Stimulated activated CD4-positive, alpha-beta T cell treated with anti-CD3 and anti-CD28 coated beads, Interleukin-1b, Interleukin-23, amount 100 ng/mL, for 4 hours (primary cell): ENCODE measurements at places on chromosomes 3 and 15.

DNA sequence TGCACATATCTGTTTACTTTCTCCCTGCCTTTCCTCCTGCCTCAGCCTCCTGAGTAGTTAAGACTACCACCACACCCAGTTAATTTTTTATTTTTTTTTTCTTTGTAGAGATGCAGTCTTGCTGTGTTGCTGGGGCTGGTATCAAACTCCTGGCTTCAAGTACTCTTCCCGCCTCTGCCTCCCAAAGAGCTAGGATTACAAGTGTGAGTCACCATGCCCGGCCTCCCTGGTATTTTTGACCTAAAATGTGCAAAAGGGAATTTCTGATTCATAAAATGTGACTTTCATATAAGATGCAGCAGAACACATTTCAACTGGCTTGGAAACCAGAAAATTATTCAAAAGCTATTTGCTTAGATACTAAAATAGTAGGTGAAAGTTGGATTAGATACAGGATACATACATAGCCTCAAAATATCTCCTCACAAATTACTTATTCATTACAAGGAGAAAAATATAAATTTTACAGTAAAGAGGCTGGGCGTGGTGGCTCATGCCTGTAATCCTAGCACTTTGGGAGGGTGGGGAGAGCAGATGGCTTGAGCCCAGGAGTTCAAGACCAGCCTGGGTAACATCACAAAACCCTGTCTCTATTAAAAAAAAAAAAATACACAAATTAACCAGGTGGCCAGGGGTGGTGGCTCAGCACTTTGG lies 32.0 kb downstream of the MAP4 start:
- no peak for DNase-seq

GRCh38 chr3:138082992-138083386 lies 32.4 kb downstream of the DZIP1L start:
- no peak for DNase-seq

DNA sequence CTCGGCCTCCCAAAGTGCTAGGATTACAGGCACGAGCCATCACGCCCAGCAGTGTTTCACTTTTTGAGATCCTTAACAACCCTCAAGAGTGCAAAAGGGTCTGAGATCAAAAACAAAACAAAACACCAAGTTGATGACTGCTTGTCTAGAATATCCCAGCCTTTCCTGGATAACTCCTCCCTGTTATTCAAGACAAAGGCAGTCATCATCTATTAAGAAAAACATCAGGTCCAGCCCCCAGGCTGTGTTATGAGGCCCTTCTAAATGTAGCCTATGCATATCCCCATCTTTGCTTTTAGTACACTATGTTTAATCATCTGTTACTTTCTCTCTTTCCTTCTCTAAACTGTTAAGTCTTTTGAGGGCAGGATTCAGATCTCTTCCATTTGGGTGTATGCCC lies 150.1 kb upstream of the FHIT start:
- no peak for DNase-seq

DNA sequence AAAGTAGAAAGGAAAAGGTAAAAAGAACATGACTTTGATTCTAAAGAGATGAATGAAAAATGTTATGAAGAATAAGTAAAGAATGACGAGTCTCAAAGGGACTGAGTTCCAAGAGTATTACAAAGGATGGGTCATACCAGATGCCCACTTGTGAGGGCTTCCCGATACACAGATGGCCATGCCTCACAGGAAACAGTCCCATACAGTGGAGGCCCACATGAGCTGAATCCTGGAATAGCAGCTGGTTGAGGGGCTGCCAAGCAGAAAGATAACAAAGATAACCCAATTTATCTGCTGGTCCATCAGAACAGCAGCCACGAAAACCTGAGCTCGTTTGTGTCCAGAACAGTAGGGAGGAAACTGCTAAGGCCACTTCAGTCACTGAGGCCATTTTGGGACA lies 3.7 kb downstream of the SSR3 start:
- DNase-seq = no peak

GRCh38 chr3:141051443-141052200 lies 475 bp downstream of the SPSB4 start:
- no peak for DNase-seq

DNA sequence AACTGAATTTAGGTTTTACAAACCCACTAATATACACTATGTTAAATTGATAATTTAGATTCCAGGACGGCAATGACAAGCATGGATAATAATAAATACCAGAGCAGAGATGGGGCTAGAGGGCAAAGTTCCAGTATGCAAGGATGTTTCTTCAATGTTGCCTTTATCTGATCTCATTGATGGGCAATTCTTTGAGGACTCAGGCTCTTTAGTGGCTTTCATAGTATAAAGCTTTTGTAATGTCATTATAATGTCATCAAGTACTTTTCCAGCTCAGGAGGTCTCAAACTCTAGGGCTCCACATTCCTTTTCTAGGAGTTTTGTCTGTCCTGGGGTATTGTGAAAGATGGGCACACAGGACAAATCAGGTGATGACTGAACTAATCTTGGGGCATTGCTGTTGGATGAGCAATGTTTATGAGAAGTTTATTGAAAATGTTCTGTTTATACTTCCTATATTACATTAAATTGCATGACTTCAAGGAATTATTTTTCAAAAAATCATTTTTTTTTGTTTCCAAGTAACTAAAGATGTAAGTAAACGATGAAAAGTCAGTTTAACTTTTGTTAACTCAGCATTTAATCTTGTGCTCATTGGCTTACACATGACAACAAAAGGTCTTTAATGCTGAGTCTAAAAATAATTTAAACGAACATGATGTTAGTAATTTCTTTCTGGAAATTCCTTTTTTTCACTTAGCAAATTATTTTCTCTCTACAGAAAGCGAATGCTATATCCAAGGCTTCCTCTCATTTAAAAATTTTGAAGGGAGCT lies 116.4 kb downstream of the OXSM start:
- DNase-seq = no peak

DNA sequence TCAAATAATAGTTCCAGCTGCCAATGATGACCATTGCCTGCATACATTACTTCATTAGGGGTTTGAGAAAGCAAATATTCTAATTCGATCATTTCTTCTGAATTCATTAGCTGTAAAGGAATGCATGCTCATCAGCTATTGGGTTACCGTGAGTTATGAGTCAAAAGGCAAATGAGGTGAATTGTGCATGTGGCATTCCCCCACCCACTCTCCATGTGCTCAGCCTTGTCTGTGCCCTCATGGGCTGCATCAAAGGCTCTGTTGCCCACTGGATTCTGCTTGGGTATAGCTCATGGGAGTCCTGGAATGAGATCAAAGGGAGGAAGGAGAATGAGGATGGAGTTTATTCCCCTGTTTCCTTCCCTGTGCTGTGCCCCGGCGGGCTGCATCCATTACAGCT lies 99.3 kb upstream of the CHRNA7 start:
- DNase-seq = peak; percentile 11

DNA sequence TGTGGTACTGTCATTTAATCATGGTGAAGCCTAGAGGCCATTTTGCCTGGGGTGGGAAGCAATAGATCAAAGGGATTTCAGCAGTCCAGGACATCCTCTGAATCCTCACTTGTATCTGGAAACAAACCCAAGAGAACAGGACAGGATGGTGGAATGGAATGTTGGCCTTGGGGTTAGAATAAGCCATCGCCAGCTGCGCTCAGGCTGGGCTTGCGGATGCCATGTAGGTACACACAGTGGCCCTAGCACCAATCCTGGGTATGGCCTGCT lies 76.5 kb upstream of the ALDH1A3 start:
- no peak for DNase-seq

DNA sequence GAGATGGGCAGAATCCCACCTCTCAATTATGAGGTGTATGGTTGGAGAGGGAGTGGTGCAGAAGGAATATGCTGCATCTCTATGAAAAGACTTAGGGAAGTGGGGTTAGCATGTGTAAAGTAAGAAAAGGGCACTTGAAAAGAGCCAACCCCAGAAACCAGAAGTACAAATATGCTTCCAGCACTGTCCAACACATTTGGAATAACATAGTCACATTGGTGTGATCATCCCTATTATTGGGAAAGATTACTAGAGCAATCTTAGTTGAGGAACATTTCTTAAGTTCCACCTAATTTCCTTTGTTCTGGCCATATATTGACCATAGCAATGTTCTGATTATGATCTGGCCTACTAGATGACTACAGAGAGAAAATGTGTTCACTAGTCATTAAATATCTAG lies 34.3 kb downstream of the HMG20A start:
- no peak for DNase-seq

GRCh38 chr3:182606905-182607504 lies 186.3 kb upstream of the ATP11B start:
- no peak for DNase-seq

- DNase-seq = no peak
Measured at GRCh38 chr3:190366133-190366532, 21.8 kb upstream of the CLDN16 start.

GRCh38 chr3:159340877-159341500 lies 539.1 kb downstream of the MFSD1 start:
- DNase-seq = no peak

- no peak for DNase-seq
Measured at GRCh38 chr15:36426691-36427090, 152.7 kb upstream of the CDIN1 start.

DNA sequence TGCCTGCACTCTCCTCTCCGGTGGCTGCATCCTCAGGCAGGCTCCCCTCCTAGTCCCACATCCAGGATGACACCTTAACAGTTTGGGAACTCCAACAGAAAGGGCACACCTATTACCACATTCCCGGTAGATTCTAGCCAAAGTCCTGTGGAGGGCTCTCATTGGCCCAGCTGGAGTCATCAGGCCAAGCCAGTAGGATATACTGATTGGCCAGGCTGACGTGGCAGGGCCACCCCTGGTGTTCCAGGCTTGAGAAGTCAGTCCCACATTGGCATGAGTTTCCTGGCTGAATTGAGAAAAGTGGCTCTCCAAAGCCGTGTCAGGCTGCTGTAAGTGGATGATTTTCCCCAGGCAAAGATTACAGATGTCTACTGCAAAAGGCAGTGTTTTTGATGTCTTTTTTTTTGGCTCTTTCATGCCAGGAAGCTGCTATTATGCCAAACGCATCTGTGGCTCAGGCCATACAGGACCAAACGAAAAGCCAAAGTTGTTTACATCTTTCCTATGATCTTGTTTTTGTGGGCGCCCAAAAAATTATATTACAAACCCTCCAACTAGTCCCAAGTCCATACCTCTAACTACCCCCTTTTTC lies 6.6 kb upstream of the BLM start:
- DNase-seq = no peak

DNA sequence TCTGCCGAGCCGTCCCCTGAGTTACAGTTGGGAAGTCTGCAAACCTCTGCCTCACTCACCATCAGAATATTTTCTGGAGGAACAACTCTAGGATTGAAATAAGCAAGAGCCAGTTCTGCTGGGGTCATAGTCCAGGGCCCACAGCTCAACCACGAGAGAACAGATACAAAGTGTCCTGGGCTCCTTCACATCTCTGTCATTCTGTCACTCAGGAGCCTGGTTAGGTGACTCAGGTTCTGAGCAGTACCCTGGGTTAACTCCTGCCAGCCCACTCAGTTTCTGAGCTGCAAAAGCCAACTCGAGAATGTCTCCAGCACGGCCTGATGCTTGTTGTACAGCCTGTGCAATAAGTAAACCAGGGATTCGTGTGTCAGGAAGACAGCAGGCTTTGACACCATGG lies 155.7 kb downstream of the SLCO3A1 start:
- DNase-seq = no peak

DNA sequence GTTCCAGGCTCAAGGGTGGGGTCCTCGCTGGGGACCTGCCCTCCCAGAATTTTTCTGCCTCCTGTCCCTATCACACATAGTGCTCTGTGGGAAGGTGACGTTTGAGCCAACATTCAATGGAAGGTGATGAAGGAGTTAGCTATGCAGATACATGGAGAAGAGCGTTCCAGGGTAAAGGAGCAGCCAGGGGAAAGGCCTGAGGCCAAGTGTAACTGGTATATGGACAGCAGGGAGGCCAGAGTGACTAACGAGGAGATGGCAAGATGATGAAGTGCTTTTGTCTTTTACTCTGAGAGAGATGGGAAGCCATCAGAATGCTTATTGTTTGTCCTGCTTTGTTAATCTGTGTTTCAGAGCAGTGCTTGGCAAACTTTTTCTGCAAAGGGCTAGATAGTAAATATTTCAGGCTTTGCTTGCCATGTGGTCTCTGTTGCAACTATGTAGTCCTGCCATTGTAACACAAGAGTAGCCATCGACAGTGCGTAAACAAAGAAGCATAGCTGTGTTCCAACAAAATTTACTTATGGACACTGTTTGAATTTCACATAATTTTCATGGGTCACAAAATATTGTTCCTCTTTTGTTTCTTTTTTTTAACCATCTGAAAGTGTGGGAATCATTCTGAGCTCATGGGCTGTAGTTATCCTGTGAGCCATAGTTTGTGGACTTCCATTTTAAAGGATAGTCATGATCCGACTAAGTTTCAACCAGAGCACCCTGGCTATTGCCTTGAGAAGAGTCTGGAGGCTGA lies 25.8 kb upstream of the PIAS1 start:
- DNase-seq = no peak

DNA sequence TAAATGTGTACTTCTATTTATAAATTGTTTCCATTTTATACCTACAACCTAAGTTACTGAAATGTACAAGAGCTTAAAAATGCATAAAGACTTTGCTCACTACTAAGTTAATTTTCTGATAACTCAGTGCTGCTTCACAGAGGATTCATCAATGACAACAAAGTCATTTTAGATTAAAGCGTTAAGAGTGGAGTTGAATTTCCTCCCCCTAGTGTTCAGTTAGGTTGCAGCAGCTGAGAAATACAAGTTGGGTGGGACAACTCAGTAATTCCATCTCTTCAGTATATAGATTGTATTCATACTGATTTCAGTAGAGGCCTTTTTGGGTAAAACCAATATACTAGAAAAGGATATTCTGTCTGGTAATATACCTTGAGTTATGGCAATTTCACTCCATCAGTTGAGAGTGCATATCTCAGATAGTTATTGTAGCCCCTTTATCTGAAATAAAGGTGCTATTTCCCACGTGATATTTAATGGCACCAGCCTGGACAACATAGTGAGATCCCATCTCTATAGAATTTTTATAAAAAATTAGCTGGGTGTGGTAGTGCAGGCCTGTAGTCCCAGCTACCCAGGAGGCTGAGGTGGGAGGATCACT lies 6.9 kb upstream of the RPL35A start:
- no peak for DNase-seq

- no peak for DNase-seq
Measured at GRCh38 chr15:63986751-63987341, 59.4 kb downstream of the DAPK2 start.

- no peak for DNase-seq
Measured at GRCh38 chr3:108021131-108021530, 69.7 kb downstream of the CD47 start.

GRCh38 chr3:72190050-72190449 lies 405.1 kb upstream of the PROK2 start:
- no peak for DNase-seq

DNA sequence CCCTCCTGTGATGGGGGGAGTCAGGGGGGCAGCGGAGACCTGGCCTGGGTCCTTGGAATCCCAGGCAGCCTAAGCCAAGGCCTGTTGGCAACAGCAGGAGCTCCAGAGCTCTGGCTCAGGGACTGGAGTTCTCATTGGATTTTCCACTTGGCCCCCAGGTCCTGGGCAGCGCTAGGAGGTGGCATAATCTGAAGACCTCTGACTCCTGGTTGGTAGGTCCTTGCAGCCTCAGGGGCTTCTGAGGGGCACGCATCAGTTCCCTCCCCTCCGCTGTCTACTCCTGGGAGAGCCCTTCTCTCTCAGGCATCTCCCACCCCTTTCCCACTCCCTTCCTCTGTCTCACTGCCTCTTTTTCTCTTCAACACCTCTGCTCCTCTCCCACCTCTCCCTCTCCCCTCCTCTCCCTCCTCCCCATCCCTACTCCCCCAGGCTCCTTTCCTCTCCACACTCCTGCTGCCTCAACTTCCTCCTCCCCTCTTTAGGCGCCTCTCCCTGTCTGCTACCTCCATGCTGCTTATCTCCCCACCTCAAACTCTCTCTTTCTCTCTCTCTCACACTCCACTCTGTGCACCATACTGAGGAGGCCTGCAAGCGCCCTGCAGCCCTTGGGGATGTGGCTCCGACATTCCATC lies 41.1 kb upstream of the SLC6A1 start:
- DNase-seq = no peak
